Left kidney (tissue), 8 donors: ENCODE measurements at places on chromosomes 7 and 10. TPM values are rescaled to one million over a fixed set of nuclear protein-coding genes. Genes with fewer than 3 reads are reported as not detected.

Gene MMRN2
- polyA plus RNA-seq = 23.7 TPM

DNA sequence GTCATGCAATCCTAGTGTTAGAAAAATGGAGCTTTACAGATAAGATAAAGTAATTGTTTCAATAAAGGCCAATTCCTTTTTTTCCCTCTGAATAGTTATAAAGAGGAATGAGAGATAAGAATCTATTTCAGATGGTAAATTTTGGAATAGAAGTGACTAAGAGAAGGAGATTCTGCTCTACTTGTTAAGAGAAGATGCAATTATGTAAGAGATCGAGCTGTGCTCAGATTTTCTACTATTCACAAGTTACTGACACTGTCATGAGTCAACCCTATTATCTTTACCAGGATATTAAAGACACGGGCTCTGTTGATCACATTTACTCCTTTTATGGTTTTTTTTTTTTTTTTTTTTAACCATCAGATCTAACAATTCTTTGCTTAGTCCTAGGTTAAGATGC, 511.3 kb downstream of the ARL4A start:
- no peak for DNase-seq

DNA sequence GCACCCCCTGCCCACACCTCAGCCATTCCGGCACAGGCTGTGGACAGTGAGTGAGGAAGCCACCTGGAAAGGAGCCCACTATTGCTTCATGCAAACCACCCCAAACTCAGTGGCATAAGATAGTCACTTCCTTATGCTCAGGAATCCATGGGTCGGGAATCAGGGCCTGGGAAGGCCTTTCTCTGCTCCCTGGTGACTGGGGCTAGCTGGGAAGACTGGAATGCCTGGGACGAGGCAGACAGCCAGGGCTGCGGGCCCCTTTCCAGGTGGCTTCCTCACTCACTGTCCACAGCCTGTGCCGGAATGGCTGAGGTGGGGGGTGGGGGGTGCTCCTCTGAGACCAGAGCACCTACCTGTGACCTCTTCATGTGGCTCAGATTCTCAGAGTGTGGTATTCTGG, 74.1 kb upstream of the GRB10 start:
- no peak for DNase-seq

Gene MAGI2
- 37.2 TPM for polyA plus RNA-seq

- no peak for DNase-seq
Observed at GRCh38 chr7:17339952-17340351, 41.5 kb downstream of the AHR start.

DNA sequence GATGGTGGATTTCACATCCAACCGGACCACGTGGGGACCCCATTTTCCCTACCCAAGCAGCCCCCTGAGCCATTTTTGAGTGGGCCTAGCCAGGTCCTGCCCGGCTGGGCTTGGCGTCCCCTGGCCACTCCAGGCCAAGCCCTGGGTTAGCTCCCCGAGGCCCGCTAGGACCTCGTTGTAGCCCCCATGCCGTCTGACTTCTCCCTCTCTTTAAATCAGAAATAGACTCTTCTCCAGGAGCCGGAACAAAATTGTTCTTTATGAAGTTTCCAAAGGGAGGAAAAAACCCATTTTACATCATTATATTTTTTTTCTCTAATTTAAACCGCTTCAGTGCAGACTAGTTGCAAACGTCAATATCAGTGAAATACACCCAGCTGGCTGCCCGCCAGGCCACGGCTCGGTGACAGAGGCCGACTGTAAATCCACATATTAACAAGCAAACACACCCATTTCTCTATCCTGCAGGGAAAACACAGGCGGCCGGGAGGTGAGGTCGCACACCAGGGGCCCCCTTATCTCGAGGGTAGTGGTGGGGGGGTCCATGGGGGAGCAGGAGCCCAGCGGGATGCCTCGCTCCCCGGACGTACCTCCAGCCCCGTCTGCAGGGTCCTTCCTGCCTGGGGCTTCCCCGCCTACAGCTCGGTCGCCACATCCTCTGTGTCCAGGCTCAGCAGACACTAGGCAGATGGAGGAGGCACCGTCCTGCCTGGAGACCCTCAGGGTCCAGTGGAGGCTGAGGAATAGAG, 72.7 kb downstream of the ELFN1 start:
- peak; percentile 70 for DNase-seq
